T-helper 9 cell (primary cell): ENCODE measurements at places on chromosomes 16 and 17.

- no peak for DNase-seq
Observed at GRCh38 chr16:78385086-78385805, 285.8 kb downstream of the WWOX start.

- no peak for DNase-seq
Observed at GRCh38 chr16:72565106-72565505, 393.2 kb upstream of the PMFBP1 start.

DNA sequence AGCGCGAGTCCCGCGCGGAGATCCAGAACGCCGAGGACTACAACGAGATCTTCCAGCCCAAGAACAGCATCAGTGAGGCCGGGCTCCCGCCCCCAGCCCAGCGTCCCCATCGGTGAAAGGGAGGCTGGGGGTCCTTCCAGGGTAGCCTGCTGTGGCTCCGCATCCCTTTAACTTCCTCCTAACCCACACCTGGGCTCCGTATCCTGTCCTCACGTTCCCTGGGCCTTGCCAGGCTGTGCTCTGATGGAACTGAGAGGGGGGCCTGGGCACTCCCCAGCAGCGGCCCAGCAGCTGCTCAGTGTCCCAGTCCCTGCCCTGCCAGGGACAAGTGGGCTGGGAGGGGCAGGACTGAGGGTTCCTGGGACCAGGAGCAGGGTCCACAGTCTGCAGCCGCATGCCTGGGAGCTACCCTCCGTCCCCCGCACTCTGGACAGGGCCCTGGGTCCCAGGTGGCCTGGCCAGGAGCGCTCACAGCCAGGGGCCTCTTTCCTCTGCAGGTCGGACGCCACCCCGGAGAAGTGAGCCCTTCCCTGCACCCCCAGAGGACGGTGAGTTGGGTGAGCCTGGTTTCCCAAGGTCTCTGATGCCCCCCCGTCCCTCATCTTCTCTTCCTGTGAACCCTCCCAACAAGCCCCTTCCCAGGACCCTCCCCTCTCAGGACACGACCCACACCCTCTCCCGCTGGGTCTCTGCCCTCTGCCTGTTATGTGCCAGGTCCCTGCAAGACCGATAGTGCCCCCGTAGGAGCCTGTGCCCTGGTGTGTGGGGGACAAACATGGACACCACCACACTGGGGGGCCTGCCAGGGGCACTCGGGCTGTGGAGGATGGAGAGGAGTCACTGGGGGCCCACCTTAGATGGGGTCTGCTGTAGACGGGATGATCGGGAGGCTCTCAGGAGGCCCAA, 18.1 kb downstream of the KATNB1 start:
- DNase-seq, result no peak

GRCh38 chr17:44071198-44071520, 624 bp downstream of the G6PC3 start:
- no peak for DNase-seq

DNA sequence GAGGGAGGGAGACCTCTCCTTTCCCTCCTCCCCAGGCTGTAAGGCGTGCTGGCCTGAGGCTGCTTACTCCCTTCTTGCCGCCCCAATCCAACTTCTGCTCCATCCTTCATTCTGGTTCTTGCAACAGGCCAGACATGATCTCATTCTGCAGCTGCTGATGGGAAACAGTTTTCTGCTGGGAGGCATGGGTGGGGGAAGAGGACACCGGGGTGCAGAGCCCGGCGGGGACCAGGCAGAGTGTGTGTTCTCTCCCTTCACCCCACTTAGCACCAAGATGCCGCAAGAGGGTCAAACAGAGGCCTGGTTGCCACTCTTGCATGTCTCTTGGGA, 1.4 kb downstream of the SARM1 start:
- DNase-seq, result no peak

- no peak for DNase-seq
Observed at GRCh38 chr17:18070861-18071340, 16.8 kb upstream of the DRG2 start.

GRCh38 chr17:29723278-29724047, 100.8 kb upstream of the CORO6 start:
- DNase-seq, result no peak

DNA sequence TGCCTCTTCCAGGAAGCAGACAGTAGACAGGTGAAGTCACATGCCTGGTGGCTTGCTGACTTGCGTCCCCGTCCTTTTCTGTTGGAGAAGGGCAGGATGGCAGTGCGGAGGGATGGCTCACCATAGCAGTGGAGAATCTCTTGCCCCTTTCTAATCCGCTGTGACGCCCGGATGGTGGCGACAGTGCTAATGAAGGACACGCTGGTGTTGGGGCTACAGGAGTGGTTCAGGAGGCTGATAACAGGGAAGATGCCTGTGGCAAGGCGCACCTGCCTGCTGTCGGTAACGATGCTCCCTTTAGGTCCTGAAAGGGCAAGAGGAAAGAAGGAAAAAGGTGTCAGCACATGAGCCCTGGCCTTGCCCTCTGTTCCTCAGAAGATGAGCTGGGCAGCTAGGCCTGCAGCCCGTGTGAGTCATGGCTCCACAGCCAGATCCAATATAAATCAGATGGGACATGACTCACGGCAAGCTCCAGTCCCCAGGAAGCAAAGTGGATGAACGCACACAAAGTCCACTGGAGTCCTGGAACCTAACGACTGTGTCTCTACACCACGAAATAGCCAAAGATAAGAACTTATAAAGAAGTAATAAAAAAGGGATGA, 25.5 kb downstream of the SERPINF1 start:
- DNase-seq, result no peak

DNA sequence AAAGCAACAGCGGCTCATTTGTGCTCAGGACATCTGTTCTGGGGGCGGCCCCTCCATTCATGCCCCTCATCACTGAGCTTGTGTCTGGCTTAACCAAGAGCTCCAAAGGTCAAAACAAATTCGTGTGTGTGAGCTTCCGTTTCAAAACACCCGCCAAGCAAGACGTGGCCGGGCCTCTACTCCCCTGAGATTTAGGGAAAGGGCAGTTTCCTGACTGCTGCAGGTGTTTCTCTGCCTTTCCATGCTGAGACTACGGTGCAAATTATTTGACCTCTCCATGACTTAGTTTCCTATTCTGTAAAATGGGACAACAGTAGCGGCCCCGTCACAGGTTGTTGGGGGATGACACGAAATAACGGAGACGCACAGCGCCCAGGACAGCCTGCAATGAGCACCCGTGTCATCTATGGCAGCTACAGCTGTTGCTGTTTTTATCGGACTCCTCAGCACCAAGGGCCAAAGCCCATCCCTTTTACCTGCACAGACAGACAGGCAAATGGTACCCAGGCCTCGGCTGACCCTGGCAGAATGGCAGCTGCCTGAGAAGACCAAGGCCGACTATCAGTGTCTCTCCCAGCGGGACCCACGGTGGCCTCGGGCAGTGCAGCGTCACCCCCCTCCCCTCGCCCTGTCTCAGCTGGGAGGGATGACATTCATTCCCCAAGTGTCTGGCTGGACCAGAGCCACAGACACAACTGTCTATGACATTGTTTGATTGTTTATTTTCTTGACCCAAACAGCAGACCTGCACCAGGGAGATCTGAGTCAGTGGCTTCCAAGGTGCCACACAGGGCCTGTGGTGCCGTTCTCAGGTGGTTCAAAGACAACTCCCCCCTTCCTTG, 50.7 kb upstream of the DOC2B start:
- no peak for DNase-seq

GRCh38 chr17:1931844-1932579, 93.1 kb downstream of the RTN4RL1 start:
- no peak for DNase-seq

DNA sequence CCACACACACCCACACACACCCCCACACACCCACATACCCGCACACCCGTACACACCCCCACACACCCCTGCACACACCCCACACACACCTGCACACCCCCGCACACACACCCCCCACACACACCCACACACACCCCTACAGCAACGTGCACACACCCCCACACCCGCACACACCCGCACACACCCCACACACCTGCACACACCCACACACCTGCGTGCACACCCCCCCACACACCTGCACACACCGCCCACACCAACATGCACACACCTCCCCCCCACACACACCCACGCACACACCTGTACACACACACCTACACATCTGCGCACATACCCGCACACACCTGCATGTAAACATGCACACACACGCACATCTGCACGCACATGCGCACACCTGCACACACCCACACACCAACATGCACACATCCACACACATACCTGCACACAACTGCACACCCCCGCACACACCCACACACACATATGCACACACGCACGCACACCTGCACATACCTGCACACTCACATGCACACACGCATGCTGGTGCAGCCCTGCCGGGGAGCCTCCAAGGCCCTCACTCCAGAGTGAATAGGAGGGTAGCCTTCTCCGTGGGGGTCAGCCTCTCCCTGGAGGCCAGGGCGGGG, 7.5 kb downstream of the ASPSCR1 start:
- no peak for DNase-seq
